Hematopoietic multipotent progenitor cell treated with erythropoietin and hydrocortisone succinate and interleukin-3 and kit ligand, for 4 days (in vitro differentiated cells): ENCODE measurements at places on chromosomes 2 and 18.

GRCh38 chr2:96523659-96524481 lies 12.7 kb upstream of the ARID5A start:
- no peak for DNase-seq

- DNase-seq = no peak
Observed at GRCh38 chr2:75959724-75960471, 249.2 kb upstream of the GCFC2 start.

DNA sequence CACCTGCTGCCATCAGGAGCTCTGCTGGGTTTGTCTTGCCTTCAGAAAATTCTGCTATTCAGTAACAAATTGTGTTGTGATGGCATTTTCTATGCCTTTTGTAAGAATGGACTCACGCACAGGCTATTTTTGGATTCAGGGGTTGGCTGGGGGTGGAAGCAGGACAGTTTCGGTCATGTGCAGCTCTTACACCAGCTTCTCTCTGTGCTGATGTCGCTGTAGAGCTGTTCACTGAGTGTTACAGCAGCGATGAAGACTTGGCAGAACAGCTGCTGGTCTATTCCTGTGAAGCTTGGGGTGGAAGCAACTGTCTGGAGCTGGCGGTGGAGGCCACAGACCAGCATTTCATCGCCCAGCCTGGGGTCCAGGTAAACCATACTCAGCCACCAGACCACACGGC lies 49.2 kb downstream of the TRPM8 start:
- no peak for DNase-seq

- no peak for DNase-seq
Observed at GRCh38 chr18:36330435-36331052, 33.0 kb downstream of the FHOD3 start.

DNA sequence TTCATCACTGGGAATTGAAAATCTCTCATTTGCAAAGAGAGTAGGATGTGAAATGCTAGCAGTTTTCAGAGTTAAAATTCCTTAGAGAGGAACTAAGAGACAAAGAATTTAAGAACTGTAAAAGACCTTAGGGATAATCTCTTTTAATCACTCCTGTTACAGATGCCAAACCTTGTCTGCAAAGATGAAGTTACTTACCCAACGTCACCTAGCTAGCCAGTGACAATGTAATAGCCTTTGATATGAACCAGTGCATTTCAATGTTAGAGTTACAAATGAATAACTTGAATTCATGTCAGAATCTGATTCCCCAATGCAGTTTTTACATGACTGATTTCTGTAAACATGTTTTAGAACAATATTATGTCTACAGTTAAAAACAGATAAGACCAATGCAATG lies 190.1 kb downstream of the LRP1B start:
- DNase-seq = no peak

- DNase-seq = no peak
Observed at GRCh38 chr2:105224444-105224843, 17.1 kb upstream of the GPR45 start.

- DNase-seq = no peak
Observed at GRCh38 chr18:8088626-8089025, 520.6 kb upstream of the RAB12 start.

GRCh38 chr18:36843784-36844183 lies 14.9 kb downstream of the KIAA1328 start:
- no peak for DNase-seq

DNA sequence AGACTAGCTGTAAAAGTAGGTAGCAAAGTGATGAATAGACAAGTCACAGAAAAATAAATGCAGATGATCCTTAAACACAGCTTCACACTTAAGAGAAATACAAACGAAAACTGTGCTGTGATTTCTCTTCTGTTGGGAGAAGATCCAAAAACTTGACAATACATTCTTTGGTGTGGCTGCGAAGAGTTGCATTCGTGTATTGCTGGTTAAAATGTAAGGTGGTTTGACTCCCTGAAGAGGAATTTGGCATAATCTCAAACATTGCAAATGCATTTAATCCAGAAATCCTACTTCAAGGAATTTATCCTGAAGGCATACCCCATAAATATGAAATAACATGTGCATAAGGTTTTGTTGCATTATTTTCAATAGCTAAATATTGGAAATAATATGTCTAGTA lies 7.1 kb downstream of the CCNYL1 start:
- no peak for DNase-seq

DNA sequence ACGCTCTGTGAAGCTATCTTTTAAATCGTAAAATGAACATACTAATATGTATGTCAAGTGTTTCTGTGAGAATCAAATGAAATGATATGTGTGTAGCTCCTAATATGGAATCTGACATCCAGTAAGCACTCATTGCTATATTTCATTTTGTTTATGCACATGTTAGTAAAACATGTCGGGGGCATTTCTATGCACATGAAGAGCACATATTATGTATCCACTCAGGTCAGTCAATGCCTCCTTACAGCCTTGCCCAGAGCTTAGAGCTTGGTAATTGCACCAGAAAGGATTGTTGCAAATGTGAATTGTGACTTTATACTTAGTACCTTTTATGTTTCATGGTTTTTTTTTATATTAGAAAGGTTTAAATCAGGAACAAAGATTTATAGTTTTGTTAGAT lies 463.7 kb upstream of the HNMT start:
- no peak for DNase-seq

DNA sequence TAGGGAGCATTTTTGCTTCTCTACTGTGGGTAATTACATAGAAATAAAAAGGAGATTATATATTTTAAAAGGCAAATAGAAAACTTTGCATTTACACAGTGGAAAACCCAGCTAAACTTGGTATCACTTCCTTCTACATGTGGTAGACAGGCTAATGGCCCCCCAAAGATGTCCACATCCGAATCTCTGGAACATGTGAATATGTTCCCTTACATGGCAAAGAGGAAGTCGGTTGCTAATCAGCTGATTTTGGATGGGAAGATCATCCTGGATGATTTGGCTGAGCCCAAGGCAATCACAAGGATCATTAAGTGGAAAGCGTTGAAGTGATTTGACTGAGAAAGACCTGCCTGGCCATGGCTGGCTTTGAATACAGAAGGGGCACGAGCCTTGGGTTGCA lies 26.2 kb downstream of the CREG2 start:
- DNase-seq = no peak

DNA sequence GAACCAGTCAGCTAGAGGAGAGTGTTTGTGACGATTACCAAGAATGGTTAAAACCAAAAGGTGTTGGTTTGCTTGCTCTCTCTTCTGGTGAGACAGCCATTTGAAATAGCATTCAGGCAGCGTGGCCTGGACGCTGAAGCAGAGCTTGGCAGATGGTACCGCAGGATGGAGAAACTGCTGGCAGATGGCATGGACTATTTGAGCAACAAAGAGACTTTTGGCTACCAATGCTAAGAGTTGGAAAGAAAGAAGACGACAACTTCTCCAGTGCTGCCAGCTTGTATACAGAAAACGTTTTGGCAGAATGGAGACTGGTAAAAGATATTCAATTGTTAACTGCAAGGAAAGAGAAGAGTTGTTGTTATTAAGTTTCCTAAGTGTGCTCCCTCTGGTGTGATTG lies 315.0 kb downstream of the PARD3B start:
- no peak for DNase-seq

DNA sequence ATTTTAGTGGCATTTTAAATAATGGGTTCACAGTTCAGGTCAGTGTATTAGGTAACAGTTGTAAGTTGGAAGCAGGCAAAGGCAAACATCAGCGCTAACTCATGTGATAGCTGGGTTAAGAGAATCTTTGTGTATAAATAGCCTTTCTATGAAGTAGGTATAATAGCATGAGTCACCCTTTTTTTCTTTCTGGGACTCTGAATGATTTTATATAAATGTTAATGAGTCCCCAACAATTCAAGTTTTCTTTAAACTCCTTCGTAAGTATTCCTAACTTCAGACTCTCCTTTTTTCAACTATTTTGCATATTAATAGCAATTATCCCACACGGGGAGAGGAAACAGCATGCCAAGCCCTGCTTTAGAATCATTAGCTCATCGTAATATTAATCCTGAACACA lies 384.3 kb downstream of the PIK3C3 start:
- DNase-seq = no peak

DNA sequence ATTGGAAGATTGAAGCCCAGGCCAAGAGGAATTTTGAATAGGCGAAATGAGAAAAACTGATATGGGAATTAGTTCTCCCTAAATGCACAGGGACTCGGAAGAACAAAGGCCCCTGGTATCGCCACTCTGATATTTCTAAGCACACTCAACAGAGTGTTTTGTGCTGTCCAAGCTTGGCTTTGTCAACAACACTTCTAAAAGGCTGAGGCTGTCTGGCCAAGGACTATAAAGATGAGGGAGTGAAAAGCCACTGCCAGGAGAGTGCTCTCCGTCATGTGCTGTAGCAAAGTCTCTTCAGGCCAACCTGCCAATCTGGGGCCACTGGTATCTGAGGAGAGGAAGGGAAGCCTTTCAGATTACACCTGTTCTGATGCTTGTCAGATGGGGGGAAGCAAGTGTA lies 611.2 kb upstream of the PIK3C3 start:
- DNase-seq = no peak

GRCh38 chr2:145743011-145743410 lies 1223.1 kb upstream of the ZEB2 start:
- DNase-seq = no peak

- DNase-seq = no peak
Observed at GRCh38 chr2:70553334-70553583, 367 bp downstream of the TGFA start.

DNA sequence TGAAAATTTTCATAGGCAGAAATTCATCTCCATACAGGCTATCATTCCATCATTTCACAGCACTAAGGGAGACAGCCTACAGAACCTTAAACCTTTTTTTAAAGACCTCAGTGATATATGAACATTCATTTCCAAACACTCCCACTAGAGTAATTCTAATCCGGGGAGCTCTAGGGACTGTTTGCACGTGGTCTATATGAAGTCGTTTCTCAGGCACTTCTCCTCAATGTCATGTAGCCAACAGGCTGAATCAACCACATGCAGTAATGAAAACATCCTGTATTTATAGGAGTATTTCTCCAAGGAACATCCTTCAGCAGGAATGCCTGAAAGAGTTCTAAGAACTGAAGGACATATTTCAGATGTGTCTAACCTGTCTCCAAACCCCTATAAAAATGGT lies 97.3 kb upstream of the CREB1 start:
- DNase-seq = no peak

DNA sequence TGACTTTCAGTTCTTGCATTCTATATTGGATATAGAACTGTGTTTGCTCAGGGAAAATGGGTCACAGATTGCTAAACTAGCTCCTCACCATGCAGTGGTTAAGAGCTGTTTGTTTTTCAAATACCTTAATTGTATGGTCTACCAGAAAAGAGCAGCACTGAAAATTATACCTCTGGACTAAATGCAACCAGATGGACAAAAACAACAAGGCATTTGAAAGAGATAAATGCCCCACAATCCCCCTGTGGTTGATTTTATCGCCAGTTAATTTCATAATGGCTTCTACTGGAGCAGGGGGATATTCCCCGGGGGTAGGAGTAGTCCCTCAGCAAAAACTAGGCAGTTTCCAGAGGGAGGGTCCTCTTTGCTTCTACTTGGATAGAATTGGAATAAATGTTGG lies 267.9 kb upstream of the TNP1 start:
- DNase-seq = no peak

DNA sequence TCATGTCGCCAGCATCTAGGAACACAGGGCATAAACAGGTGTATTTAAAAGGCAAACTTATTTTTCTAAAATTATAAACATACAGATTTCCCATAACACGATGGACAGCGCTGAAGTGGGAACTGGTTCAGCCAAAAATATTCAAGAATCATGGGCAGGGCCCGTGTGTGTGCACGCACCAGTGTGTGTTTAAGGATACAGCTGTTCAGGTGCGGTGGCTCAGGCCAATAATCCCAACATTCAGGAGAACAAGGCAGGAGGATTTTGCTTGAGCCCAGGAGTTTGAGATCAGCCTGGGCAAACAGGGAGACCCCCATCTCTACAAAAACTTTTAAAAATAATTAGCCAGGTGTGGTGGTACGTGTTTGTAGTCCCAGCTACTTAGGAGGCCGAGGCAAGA lies 288.6 kb upstream of the HDAC4 start:
- no peak for DNase-seq

- DNase-seq = no peak
Observed at GRCh38 chr2:26466662-26467310, 11.1 kb downstream of the OTOF start.

GRCh38 chr2:63792530-63792929 lies 49.2 kb upstream of the UGP2 start:
- DNase-seq = no peak
